Ascending aorta (tissue), 2 donors: ENCODE measurements at places on chromosomes 7 and 10.

DNA sequence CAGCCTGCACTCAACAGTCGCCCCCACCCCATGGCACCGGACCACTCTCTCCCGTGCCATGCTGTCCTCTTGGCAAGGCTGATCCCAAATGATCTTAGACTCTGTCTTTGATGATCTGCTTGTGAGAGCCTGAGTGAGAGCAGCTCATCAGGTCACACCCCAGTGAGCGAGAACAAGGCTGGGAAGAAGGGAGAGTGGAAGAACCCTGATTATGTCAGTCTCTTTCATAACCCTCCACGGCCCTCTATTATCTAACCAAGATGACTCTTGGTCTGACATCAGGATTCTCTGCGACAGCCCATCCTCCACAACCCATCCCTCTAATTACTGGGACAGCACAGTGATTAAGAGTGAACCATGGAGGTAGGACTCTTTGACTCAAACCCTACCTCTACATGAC is 53.1 kb upstream of the C7orf33 start:
- no peak for DNase-seq

DNA sequence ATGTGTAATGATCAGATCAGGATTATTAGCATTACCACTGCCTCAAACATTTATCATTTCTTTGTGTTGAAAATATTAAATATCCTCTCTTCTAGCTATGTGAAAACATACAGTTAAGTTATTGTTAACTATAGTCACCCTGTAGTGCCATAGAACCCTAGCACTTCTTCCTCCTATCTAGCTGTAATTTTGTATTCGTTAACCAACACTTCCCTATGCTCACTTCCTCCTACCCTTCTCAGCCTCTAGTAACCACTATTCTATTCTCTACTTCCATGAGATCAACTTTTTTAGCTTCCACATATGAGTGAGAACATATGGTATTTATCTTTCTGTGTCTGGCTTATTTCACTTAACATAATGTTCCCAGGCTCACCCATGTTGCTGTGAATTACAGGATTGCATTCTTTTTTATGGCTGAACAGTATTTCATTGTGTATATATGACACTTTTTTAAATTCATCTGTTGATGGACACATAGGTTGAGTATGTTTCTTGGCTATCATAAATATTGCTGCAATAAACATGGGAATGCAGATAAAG is 132.7 kb upstream of the RHOBTB1 start:
- no peak for DNase-seq

GRCh38 chr7:92813390-92814024 is 22.9 kb downstream of the CDK6 start:
- DNase-seq = no peak

DNA sequence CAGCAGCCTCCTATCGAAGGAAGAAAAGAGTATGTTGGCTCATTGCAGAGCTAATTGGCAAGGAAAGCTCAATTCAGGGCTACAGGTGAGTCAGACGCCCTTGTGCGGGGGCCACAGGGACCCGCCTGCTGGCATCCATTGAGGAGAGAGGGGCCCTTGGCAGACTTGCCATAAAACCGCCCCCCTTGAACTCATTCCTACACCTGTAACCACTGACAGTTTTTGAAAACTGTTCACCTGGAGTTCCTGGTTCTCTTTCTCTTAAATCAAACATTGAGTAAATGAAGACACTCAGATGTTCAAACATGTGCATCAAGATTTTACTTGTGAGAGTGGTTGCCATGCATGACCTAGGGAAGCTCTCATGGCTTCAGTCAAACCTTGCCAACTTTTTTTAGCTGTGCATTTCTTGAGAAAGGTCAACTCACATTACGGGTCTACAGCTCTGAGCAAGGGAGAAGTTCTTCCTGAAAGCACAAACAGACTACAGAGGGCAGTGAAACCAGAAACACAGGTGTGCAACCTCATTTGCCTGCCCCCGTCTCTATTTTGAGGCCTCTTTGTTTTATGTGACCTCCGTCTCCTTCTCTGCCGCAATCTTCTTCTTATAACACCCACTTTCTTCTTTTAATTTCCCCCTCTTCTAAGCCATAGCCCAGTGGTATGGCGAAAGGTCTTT is 87.8 kb downstream of the TBXAS1 start:
- no peak for DNase-seq

DNA sequence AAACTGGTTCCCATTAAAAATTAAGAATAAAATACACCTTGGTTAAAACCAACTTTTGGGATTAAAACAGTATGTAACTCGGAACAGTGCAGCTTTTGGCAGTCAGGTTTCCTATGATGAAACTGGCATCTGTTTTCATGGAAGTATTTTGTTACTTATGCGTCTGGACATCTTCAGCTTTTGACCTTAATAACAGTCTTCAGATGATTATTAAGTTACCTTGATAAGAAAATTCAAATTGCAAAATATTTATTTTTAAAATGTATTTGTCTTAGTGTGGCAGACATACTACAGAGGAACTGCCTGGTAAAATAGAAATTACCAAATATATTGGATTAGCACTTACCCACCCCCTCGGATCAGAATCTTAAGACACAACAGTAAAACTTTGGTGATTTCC is 100.0 kb downstream of the ITGB8 start:
- no peak for DNase-seq

- DNase-seq = no peak
These were observed 258.2 kb downstream of the GLI3 start for GRCh38 chr7:41978858-41979257.

DNA sequence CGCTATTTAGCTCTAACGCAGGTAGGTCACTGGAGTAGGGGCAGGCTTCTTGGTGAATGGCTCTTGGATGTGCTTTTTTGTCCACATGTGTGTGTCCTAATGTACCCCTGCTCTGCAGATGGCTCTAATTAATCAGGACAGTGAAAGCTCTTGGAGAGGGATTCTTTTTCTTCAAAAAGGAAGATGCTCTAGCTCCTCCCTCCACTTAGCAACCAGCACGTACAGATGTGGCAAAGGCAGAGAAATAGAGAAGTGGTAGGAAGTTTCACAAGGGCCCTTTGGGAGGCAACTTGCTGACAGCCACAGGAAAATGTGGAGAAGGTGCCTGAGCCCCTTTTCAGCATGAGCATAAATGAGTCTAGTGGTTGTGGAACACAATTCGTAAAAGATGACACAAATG is 221.7 kb downstream of the PLXNA4 start:
- DNase-seq = no peak

- no peak for DNase-seq
These were observed 623.1 kb upstream of the MGMT start for GRCh38 chr10:128843972-128844371.

- DNase-seq = no peak
These were observed 27.6 kb upstream of the RUFY2 start for GRCh38 chr10:68434657-68435056.

DNA sequence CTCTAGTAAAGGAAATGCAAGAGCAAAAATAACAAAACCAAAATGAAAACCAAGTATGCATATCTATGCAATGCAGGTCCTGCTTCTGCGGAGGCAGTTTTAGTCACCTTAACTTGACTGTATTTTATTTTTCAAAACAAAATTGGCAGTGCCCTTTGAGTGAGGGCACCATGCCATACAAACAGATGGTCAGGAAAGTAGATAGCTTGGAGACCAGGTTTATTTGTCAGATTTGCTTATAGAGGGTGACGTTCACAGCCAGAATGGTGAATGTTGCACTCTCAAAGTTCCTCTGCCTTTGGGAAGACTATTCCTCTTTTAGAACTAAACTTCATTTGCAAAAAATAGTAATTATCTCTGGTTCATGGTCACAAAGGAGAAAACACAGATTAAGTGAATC is 801.9 kb downstream of the ANKRD7 start:
- DNase-seq = no peak

- DNase-seq = no peak
These were observed 41.9 kb downstream of the CYCS start for GRCh38 chr7:25083201-25083600.

DNA sequence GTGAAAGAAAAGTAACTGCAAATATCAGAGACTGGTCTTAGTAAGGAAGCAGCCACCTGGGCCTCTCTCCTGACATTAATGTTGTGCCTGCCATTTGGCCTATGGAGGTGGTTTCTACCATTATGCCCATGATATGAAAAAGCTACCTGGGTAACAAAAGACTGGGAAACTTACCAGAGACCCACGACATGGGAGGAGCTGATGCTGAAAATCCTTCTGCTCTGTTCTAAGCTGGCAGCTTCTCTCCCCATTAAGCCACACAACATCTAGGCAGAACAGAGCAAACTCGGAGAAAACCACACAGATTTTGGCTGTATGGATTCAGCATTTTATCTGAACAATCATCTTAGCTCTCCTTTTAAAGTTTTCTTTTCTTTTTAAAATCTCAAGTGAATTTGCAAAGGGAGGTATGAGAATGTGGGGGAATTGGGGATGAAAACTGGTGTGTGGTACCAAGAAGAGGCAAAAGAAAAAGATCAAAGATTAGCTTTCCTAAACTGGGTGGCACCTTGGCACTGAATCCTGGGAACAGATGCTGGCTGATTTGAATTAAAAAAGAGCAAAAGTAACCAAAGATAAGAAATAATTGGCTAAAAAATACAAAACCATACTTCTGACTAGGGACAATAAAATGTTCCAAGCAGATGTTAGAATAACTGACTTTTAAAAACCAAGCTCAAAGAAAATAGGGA is 128.6 kb upstream of the ANKRD1 start:
- no peak for DNase-seq

DNA sequence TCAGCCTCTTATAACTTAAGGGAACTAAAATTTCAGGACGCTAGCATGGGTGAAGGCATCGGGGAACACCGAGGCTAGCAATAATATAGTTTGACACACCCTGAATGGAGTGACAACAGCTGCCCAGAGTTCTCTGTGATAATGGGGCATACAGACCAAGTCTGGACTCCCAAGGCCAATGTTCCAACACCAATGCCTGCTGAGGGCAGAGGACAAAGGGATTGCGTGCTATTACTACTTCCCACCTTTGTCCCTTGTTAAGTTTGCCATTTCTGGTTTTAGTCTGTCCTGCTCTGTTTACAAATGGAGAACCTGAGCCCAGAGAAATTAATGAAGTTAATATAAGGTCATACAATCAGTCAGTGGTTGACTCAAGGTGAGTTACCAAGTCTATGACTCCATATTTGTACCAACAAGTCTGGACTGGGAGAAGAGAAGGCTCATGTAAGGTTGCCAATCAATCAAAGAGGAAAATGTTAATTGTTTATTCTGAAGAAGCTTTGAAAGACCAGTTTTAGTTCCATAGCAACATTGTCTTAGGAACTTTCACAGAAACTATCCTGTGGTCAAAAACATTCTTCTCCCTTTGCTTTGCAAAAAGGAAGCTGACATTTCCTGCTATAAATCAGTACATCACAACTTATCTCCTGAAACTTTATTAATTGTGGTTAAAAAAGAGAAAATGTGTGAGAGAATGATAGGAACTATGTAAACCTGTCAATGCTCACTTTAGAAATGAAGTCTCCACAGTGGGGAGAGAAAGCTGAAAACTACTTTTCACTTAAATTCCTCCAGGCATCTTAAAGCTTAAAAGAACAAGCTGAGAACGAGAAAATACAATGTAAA is 74.5 kb downstream of the CCDC6 start:
- DNase-seq = no peak

- no peak for DNase-seq
These were observed 1.8 kb downstream of the UFSP1 start for GRCh38 chr7:100887516-100888290.

- no peak for DNase-seq
These were observed 270.6 kb downstream of the TWIST1 start for GRCh38 chr7:18846765-18847215.

DNA sequence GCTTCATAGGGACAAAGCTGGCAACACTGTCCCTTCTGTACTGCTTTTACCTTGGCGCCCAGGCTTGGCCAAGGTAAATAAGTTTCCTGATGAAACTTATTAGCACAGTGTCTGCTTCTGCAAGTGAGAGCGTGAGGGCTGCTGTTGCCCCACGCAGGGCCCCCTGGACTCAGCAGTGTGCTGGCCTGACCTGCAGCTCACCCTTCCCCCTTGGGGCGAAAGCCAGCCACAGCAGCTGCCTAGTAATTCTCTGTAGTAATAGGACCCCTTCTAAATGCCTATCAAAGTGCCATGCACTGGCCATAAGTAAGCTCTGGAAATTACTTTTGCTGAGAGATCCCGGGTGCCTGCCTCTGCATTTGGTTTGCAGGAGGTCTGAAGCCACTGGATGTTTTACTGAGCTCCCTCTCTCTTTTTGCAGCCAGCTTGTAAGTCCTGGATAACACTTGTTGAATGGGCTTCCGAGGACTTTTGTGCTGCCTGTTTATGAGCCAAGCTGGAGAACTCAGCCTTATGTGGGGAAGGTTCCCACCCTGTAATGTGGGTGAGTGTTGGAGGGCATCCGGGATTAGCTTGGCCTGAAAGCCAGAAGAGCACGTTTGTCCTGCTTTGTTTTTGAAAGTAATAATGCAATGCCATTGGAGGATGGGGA is 293.9 kb downstream of the C7orf25 start:
- DNase-seq = no peak

GRCh38 chr7:51316666-51317581 is at the start of gene COBL:
COBL (minus strand) TSS chr7:51316809; CDS start chr7:51316633, 176 bp downstream.
- no peak for DNase-seq

- no peak for DNase-seq
These were observed 3.9 kb downstream of the DCLRE1A start for GRCh38 chr10:113849946-113850345.
